Fibroblast of skin of right biceps (primary cell): ENCODE measurements at places on chromosomes 16 and 17.

- peak; percentile 75 for DNase-seq
Observed at GRCh38 chr16:67571981-67572431, 9.7 kb downstream of the CTCF start.

DNA sequence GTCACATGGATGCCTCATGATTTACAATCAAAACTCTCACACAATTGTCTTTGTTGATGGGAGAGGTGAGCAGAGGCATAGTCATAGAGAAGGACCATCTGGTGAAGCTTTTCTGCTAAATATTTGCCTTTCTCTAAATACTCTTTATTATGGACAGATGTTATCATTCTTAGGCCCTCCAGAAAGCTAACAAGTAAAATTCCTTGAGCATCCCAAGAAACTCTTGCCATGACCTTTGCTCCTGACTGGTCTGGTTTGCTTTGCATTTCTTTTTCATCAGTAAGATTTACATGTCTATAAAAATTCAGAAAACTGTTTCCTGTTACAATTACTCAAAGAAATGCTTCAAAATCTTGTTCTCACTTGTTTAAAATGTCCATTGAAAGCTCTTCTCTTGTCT, 1336.6 kb upstream of the CDH8 start:
- DNase-seq: peak; percentile 12

- DNase-seq: peak; percentile 67
Observed at GRCh38 chr16:5905935-5906334, 808.3 kb upstream of the EEF2KMT start.

DNA sequence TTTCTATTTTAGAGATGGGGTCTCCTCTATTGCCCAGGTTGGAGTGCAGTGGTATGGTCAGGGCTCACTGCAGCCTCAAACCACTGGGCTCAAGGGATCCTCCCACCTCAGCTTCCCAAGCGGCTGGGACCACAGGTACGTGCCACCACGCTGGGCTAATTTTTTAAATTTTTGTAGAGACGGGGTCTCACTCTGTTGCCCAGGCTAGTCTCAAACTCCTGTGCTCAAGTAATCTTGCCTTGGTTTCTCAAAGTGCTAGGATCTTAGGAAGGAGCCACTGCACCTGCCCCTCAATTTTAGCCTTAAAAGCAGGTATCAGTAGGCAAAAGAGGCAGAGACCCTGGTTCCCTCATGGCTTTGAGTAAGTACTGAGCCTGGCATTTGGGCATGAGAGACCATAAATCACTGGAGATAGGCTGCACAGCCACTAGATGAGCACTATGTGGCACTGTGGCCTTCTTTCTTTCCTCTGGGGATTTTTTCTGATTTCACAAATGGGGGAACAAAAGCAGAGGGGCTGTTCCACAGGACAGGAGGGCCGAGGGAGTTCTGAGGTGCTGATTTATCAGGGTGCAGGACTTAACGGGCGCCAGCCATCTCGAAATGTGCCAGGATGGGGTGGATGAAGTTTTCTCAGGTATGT, 82.2 kb downstream of the PLXDC1 start:
- peak; percentile 51 for DNase-seq

- DNase-seq: peak; percentile 38
Observed at GRCh38 chr17:19288453-19288852, 51.3 kb downstream of the EPN2 start.

DNA sequence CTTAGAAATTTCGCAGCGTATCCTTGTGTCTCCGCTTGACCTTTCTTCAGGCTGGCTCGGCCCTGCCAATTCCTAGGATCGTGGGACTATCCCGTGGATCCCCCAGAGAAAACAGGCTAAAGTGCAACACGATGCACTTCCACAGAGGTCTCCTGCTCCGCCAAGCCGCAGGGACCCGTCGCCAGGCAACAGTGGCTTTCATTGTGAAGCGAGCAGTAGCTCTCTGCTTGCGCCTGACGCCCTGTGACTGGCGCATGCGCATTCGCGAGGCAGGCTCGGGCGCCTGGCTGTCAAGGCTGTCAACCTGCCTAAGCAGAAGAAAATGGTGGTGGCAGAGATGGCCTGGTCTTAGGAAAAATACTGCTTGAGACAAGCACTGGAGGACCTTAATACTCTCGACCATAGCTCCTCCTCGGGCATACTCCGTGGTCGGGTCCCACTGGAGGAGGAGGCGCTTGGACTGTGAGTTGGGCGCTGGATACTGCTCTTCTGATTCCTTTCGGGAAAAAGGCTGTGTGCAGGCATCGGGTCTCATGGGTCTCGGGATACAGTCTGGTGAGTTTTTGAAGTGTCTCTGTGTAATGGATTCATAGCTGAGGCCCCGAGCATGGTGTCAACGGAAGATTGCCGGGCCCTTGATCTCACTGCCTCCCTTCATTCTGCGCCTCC, 2336.1 kb downstream of the TP53TG3F start:
- no peak for DNase-seq

DNA sequence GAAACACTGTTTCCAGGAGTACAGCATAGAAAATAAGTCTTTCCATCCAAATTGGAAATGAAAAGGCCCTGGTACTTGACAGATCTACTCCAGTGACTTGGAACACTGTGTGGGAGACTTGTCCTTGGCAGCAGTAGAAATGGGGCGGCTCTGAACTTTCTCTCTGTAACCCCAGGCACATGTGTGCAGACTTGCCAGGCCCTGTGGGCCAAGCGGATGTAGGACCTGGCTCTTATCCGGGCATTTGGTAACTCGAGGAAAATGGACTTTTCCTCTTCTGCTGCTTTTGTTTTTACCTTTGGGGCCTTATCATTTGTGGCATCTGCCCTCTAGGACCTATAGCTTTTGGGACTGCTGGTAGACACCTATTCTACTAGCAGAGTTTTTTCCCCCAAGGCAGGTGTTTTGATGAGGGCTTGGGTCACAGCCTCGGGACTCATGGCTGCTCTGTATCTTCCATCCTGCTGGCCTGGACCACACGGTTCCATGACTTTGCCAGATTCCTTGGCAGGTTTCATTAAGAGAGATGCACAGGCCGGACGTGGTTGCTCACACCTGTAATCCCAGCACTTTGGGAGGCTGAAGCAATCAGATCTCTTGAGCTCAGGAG, 43.5 kb downstream of the SMPD3 start:
- DNase-seq: no peak

DNA sequence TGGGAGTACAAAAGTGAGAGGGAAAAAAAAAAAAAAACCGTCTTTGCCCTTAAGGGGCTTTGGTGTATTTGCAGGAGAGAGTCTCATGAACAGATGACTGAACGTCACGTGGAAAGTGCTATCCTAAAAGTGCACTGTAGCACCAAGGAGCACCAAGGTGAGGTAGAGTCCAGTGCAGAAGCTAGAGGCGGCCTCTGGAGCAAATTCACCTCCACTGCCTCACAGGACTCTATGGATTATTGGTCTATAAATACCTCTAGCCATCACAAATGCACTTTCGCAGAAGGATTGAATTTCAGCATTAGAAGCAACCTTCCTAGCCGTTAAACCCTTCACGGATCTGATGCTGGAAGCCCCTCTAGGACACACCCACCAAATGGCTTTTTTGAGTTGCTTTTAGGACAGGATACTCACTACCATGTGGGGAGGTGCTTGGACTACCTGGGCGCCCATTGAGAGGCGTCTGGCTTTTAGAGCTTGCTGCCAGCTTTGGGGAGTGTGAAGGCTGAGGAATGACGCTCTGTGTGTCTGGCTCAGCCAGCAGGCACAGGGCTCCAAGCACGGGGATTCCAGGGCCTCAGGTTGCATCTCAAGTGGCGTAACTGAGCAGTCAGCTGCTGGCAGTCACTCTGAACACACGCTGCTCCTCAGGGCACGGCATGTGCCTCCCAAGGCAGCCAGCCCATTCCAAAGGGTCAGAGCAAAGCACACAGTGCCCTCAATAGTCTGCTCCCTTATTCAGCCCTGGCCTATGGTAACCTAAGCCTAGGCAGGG, 52.7 kb downstream of the CDRT4 start:
- no peak for DNase-seq

- DNase-seq: no peak
Observed at GRCh38 chr16:28149011-28149888, 62.5 kb downstream of the XPO6 start.

GRCh38 chr16:68421076-68421475, 27.2 kb downstream of the SMPD3 start:
- DNase-seq: no peak

- peak; percentile 34 for DNase-seq
Observed at GRCh38 chr16:75624921-75625334, 1.8 kb upstream of the ADAT1 start.

DNA sequence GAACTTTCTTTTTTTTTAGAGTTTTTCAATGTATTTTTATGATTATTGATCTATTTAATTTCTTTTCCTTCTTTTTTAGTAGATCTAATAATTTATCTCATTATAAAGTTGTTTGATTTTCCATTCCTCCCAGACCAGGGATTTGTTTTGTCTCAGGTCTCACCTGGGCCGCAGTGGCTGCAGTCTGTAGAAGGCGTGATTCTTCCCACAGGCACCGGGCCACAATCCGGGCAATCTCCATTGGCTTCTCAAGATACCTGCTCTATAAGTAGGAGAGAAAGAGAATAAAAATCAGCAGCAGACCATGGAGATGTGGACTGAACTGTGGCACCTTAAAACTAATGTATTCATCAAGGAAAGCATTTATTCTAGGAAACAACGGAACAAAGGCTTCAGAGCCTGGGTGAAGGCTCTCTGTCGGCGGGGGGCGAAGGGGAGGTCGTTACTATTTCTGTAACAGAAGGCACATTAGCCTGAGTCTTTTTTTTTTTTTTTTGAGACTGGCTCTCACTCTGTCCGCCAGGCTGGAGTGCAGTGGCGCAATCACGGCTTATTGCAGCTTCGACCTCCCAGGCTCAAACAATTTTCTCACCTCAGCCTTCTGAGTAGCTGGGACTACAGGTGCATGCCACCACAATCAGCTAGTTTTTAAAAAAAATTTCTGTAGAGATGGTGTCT, 42.7 kb downstream of the STAT3 start:
- DNase-seq: no peak

DNA sequence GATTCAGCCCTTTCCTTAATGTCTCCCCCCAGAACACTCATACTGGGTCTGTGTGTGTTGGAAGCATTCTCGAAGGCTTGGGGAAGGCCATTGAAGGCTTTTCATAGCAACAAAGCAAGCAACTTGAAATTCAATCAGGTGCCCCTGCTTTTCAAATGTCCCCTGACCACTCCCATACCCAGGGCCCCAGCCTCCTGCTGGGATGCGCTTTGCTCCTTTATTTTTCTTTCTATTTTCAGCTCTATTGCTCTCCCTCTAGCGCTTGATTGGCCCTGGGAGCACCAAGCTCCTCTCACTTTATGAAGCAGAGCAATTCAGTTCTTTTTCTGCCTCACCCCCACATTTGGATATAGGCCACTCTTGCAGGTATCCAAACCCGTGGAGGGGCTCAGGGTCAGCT, 92.0 kb downstream of the WSCD1 start:
- no peak for DNase-seq

GRCh38 chr17:77369544-77369971, 228.8 kb downstream of the SEC14L1 start:
- DNase-seq: no peak

GRCh38 chr17:31320241-31320640, 1.2 kb downstream of the EVI2A start:
- DNase-seq: no peak

DNA sequence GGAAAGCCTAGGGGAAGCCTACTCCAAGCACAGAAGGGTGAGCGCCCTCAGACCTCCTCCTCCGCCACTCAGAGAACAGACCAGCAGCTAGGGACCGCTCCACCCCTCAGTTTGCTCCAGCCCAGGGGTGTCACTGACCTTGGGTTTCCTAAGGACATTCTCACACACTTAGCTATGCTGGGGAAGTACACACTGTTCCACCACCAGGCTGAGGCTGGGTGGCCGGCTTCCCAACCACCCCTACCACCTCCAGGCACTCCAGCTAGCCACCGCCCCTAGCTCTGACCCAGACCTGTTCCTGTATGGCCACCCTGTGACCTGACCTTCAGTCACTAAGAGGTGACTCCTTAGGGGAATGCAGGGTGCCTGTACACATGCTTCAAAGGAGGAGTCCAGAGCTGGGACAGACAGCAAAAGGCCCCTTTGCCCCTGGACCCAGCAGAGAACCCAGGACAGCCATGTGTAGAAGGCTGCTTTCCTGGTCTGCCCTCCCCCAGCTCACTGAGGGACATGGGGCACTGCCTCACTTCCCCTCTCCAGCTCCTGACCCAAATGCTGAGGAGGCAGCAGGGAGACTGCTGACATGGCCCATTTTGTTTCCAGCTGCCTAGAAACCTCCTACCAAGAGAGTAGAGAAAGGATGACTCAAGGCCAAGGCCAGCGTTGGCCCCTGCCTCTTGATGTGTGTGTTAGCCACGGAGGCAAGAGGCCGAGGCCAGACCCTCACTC, 6.7 kb downstream of the HSPB9 start:
- no peak for DNase-seq

GRCh38 chr17:69402052-69402451, 12.4 kb upstream of the MAP2K6 start:
- DNase-seq: peak; percentile 63

- DNase-seq: no peak
Observed at GRCh38 chr17:46851029-46851741, at the start of gene WNT9B. Gene WNT9B (plus strand): TSS chr17:46851583. CDS start chr17:46851639, 56 bp downstream.

GRCh38 chr17:75242461-75243042, 18.9 kb downstream of the GGA3 start:
- no peak for DNase-seq

- DNase-seq: no peak
Observed at GRCh38 chr17:37693328-37693727, 50.1 kb upstream of the DDX52 start.

GRCh38 chr17:48055531-48056245, 7.5 kb downstream of the NFE2L1 start:
- peak; percentile 92 for DNase-seq

- no peak for DNase-seq
Observed at GRCh38 chr16:26664086-26664485, 402.6 kb upstream of the C16orf82 start.

DNA sequence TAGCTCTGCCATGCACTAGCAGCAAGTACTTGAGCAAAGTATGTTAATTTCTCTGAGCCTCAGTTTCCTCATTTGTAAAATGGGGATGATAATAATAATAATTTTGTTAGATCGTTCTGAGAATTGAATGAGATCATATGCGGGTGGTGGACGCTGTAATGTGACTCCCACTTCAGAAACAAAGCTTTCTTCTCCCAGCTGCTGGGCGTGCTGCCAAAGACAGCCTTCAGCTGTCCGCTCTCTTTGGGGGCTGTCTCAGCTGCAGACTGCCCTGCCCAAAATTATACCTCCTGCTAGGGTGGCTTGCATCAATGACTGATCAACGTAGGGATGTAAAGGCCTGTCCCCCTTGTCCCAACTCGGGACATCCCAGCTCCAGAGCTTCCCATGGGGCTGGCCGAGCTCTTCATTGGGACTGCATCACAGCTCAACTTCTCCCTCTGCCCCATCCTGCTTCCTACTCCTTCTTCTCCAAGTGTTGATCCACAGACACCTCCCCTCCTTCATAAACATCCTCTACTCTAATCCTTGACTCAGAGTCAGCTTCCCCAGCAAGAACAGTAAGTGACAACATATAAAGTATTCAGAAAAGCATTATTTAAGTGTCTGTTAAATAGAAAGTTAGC, 30.7 kb upstream of the CDH5 start:
- peak; percentile 65 for DNase-seq

GRCh38 chr16:79329166-79329521, 271.4 kb downstream of the MAF start:
- DNase-seq: no peak

- DNase-seq: no peak
Observed at GRCh38 chr17:65104973-65105372, 32.2 kb upstream of the RGS9 start.

GRCh38 chr17:75325827-75326225, 36.6 kb upstream of the SLC25A19 start:
- peak; percentile 76 for DNase-seq

GRCh38 chr17:35176897-35177296, 17.3 kb downstream of the SLC35G3 start:
- no peak for DNase-seq

GRCh38 chr16:89070590-89070989, 23.1 kb upstream of the ACSF3 start:
- DNase-seq: no peak
